Hindlimb muscle (tissue), 1 donor: ENCODE measurements at places on chromosomes 5 and 9.
A peak's percentile ranks its signal among the peaks of the same experiment; 100 is the strongest.

DNA sequence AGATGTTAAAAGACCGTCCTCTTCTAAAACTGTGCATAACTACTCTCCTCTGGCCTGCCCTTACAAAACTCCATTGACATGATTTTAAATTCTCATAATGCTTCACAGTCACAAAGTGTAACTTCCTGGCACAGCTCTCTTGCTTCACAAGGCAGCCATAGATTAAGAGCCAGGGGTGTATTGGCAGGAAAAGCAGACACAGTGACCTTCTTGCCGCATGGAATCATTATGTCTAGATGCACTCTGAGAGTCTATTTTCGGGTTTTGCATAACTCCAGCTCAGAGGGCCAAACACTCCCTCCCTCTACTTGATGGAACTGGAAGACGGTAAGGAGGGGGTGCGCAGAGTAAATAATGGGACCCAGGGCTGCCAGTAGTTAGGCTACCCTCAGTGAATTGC lies 110.1 kb downstream of the MARCHF3 start:
- peak; percentile 80 for DNase-seq

GRCh38 chr5:87877023-87877422 lies 391.6 kb downstream of the TMEM161B start:
- no peak for DNase-seq

- DNase-seq, result no peak
These were observed 7.0 kb downstream of the NFIB start for GRCh38 chr9:14306672-14307660.

- no peak for DNase-seq
These were observed 2.5 kb upstream of the FGFR4 start for GRCh38 chr5:177084175-177084574.

GRCh38 chr9:35994959-35995358 lies 37.0 kb upstream of the OR2S2 start:
- DNase-seq, result no peak

DNA sequence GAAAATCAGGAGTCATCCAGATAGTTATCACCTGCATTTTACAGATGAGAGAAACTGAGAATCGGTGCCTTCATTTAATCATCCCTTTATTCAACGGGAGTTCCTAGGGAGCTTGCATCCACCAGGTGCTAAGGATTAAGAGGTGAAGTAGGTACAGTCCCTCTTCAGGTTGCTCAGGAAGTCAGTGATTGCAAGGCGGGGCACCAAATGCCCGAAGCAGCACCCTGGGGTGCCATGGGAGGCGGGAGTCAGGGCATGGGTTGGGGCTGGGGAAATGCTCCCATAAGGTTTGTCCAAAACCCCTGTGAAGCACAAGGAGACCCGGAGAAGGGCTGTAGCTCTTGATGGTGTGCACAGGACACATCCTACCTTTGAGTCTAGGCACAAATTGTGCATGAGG lies 98.8 kb upstream of the KLF4 start:
- no peak for DNase-seq

DNA sequence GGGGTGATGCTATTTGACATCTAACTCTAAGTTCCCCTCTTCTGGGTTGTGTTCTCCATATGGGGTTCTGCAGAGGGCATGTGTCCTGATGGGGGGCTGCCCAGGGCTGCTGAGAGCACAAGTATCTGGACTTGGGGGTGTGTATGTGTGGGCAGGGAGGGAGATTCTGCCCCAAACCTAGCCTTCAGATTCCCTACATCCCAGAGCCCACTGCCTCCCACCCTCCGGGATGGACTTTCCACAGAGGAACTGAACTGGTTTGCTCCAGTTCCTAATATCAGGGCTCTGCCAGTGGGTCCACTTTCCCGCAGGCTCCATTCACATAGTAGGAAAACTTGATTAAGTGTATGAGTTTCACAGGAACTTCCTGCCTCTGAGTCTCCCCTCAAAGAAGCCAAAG lies 16.4 kb upstream of the TIFAB start:
- DNase-seq, result no peak

DNA sequence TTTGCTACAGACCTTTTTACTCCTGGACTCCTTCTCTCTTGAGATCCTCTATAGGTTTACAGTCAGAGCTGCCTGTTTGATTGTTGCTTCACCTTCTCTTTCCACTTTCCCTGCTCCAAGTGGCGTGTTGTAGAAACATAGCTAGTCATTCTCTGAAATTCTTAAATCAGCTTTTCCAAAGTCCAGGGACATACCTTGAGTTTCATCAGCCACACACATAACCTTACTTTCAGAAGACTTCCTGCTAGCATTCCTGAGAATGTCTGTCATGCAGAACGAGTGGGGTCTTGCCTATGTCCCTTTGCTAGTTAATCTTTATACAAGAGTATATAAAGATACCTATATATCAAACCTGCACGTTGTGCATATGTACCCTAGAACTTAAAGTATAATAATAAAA lies 230.3 kb upstream of the ZNF462 start:
- DNase-seq, result no peak

- DNase-seq, result no peak
These were observed 307.6 kb downstream of the KIAA0825 start for GRCh38 chr5:94310833-94311232.

GRCh38 chr5:43769571-43770355 lies 166.8 kb downstream of the NNT start:
- DNase-seq, result peak; percentile 89

- DNase-seq, result no peak
These were observed 664.2 kb upstream of the ZNF608 start for GRCh38 chr5:125410537-125411070.

GRCh38 chr5:167479779-167480178 lies 811.7 kb upstream of the WWC1 start:
- no peak for DNase-seq

GRCh38 chr9:93996863-93997262 lies 41.7 kb upstream of the BARX1 start:
- no peak for DNase-seq

DNA sequence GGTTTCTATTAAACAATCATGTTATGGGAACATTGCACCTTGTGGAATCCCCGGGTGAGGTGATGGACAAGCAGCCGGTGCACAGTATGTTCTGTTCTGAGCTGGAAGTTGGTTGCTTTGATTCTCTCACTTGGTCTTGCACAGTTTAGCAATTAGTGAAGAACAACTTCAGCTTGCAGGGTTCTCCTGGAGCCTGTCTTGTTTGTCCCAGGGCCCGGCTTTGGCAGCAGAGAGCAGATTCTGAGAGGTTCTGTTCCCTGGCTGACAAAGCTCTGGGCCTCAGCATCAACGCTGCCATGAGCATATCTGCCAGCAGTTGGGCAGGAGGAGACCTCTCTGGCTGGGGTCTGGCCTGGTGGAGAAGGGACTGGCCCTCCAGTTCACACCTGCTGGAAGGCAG lies 16.9 kb downstream of the GADD45G start:
- no peak for DNase-seq

DNA sequence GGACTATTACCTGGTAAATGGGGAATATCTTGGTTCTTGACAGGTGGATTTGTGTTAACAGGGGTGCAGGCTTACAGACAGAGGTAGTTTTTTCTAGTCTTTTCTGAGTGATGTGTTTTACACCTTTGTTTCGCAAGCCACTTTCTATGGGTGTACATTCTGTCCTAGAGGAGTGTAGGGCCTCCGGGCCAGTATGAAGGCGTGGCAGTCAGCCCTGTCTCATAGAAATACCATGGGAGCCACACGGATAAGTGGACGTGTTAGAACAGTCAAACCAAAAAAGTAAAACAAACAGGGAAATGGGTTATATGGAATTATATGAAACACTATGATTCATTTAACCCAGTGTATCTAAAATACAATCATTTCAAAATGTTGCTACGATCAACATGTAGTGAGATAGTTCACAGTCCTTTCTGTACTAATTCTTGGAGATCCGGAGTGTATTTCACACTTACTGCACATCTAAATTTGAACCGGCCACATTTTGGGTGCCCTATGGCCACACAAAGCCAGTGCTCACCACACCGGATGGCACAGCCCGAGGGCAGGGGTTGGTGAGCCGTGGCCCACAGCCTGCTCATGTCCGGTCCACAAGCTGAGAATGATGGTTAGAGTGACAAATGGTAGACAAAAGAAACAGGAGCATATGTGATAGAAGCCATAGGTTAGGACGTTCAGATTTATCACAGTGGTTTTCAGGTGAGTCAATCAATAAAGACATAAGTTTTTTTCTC lies 80.1 kb upstream of the IRX4 start:
- no peak for DNase-seq

- no peak for DNase-seq
These were observed 1.1 kb downstream of the POU4F3 start for GRCh38 chr5:146339715-146340259.

- no peak for DNase-seq
These were observed 38.7 kb downstream of the KCTD16 start for GRCh38 chr5:144209361-144209760.

DNA sequence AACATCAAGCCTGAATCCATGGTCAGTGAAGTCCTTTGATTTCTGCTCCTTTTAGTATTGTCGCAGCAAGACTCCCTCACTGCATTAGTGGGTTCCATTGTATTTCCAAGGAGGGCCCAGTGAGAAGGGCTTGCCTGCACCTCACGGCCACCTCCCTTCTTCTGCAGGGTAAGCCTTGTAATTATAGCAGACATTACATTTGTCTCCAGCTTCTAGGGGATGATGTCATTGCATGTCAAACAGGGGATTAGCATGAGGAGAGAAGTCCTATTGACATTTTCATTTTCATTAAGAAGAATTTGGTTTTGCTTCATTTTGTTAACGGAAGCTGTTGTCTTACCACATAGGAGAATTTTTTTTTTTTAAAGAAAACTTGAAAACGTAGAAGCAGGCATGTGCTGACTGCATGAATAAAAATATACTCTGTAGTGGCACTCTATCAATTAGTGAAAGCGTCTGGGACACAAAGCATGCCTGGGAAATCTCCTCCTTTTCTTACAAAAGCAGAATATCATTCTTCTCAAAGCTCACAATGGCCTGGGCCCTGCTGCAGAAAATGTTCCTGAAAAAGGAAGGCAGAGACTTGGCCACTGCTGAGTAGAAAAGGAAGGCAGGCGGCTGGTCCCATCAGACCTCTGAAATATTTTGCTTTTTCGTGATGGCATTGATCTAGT lies 27.1 kb downstream of the MAP1B start:
- DNase-seq, result no peak

- no peak for DNase-seq
These were observed 3.4 kb upstream of the ZDHHC11 start for GRCh38 chr5:854217-854616.

DNA sequence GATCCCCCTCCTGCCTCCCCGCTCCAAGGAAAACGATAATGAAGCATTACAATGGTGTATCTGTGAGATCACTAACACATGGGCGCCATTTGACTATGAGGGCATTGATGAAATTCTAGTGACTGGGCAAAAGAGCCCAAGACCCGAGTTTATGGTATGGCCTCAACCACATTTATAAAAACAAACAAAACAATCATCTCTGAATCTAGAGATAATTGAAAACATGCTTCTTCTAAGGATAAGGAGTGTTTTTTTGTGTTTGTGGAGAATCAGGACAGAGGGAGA lies 100.9 kb upstream of the SEMA6A start:
- no peak for DNase-seq

- DNase-seq, result no peak
These were observed 1.1 kb upstream of the ENG start for GRCh38 chr9:127855522-127855921.

DNA sequence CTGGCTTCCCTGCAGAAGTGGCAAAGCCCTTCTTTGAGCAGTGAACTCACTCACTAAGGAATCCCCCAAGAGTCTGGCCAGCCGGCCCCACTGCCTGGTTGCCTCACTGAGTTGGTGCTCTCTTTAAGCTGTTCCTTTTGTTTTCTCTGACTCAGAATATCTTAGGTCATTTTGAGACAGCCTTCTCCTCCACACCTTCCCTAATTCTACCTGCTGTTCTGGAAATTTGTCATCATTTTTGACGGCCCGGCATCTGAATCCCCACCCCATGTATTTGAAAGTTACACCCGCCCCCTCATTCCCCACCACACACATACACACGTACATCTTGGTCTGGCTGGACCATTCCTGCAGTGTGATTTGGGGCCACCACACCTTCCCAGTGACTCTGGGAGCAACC lies 41.8 kb downstream of the FGF1 start:
- no peak for DNase-seq

DNA sequence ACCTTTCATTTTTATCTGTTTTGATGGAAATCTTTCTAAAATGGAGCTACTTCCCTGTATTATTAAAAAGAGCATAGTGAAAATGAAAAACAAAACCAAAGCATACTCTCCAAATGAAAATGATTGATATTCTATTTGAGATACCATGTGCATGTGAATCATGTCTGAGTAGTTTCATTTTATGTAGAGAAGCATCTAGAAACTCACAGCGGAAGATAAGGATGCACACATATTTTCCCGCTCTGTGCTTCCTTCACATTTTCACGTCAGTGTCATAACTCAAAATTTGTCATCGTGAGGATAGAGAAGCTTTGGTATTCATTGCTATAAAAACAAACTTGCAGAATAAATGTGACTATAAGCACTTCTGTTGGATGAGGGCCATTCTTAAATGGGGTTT lies 34.0 kb upstream of the CLINT1 start:
- no peak for DNase-seq

GRCh38 chr9:23341346-23341745 lies 484.7 kb downstream of the ELAVL2 start:
- DNase-seq, result no peak
